Activated CD4-positive, alpha-beta memory T cell treated with anti-CD3 and anti-CD28 coated beads, Interleukin-2, amount 10 ng/mL, durations not matched to agents 7 days and 5 days (primary cell): ENCODE measurements at places on chromosomes 11 and 22.

- no peak for DNase-seq
Measured at GRCh38 chr11:21892736-21893564, 299.9 kb upstream of the ANO5 start.

- DNase-seq: no peak
Measured at GRCh38 chr11:126113515-126113957, 50.9 kb upstream of the CDON start.

DNA sequence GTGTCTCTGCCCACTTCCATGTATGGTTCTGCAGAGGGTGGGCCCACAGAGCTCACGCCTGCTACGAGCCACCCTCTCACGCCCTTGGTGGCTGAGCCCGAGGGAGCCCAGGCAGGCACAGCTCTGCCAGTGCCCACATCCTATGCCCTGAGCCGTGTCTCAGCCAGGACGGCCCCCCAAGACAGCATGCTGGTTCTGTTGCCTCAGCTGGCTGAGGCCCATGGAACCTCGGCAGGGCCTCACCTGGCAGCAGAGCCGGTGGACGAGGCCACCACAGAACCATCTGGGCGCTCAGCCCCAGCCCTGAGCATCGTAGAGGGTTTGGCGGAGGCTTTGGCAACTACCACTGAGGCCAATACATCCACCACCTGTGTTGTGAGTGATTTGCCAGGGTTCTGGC, 64.0 kb downstream of the OTOG start:
- no peak for DNase-seq

DNA sequence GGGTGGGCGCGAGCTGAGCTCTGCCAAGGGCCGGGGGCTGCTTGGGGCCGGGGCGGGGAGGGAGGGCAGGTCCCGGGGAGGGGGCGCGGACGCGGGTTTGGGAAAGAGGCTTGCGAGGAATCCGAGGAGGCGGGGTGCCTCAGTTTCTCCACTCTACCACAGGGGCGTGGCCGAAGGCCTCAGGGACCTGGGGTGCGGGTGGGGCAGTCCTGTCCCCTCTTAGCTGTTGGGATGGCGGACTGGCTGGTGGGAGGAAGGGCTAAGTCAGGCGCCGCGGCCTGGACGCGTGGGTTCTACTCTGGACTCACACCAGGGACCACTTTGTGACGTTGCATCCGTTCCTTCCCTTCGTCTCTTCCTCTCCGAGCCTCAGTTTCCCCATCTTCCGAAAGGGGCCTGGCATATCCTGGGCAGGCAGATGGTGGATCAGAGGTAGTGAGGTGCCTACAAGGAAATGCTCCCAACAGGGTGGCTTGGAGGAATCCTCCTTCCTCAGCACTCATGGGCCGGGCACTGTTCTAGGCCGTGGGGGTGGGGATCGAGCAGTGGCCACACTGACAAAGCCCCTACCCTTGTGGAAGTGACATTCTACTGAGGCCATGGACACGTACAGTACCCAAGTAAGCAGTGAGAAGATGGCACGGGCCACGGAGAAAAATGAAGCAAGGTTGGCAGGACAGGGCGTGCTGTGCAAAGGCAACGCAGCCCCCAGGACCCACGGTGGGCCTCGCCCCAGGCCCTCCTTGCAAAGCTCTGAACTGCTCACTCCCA, 13.2 kb downstream of the IGLL1 start:
- DNase-seq: no peak

GRCh38 chr22:24485170-24485569, 10.0 kb upstream of the UPB1 start:
- DNase-seq: no peak

DNA sequence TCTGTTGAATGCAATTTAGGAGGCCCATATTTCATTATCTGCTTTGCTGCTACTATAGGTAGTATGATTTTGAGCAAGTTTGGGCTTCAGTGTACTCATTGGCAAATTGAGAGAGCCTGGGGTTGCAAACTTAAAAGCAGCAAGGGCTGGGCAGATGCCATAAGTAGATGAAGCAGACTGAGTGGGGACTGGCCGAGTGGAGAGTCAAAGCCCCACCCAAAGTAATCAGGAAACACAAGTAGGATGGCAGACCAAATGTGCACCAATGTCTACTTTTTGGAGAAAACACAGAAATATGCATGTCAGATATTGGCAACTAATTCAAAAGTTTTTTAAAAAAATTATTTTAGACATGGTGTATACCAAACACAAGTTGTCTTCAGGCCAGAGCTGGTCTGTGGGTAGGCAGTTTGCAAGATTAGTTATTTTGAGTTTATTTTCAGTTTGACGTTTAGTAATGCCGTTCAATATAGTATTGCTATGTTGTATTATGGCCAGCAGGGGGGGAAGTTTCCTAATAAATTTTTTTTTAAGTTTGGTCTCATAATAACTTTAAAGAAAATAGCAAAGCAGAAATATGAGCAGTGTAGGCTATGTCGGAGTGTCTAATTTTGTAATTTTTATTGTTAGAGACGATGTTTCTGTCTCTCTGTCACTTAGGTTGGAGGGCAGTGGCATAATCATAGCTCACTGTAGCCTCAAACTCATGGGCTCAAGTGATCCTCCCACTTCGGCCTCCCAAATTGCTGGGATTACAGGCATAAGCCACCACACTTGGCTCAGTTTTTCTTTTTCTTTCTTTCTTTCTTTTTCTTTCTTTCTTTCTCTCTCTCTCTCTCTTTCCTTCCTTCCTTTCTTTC, 105.1 kb downstream of the HIPK3 start:
- no peak for DNase-seq

DNA sequence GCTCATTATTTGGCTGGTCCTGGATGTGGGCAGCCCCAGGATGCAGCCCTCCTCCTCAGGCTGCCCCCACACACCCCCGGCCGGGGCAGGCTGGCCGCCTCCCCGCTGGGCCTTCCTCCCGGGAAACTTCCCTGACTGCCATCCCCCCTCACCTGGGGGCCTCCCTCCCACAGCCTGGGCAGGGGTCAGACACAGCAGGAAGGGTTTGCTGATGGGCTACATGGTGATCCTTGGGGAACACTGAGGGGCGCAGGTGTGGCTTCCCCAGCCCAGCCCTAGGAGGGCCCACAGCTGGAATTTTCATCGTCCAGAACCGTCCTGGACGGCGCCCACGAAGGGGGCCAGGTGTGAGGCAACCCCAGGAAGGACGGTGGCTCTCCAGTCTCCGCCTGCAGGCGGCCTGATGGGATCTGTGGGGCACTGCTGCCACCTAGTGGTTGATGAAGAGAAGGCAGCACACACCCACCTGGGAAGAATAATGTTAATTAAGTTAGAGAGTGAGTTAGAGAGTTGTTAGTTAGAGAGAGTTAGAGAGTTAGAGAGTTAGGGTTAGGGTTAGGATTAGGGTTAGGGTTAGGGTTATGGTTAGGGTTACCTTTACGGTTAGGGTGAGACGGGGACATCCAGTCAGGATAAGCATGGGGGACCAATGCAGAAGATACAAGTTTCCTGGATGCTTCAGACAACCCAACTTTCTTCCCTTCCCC, 75.9 kb upstream of the PRR5 start:
- DNase-seq: peak; percentile 83

DNA sequence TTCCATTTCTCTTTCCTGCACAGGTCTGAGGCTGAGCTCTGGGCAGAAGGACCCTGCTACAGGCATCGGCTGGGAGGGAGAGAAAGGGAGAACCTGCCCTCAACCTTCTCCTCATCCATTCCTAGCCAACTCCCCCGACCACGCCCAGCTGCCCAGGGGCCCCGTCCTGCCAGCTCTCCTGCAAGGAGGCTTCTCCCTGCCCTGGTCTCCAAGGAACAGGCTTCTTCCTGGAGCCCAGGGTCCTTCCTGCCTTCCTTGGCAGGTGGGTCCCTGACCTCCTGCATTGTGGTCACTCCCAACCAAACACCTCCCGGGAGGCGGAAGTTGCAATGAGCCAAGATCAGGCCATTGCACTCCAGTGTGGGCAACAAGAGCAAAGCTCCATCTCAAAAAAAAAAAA, 12.5 kb upstream of the HMOX1 start:
- no peak for DNase-seq

DNA sequence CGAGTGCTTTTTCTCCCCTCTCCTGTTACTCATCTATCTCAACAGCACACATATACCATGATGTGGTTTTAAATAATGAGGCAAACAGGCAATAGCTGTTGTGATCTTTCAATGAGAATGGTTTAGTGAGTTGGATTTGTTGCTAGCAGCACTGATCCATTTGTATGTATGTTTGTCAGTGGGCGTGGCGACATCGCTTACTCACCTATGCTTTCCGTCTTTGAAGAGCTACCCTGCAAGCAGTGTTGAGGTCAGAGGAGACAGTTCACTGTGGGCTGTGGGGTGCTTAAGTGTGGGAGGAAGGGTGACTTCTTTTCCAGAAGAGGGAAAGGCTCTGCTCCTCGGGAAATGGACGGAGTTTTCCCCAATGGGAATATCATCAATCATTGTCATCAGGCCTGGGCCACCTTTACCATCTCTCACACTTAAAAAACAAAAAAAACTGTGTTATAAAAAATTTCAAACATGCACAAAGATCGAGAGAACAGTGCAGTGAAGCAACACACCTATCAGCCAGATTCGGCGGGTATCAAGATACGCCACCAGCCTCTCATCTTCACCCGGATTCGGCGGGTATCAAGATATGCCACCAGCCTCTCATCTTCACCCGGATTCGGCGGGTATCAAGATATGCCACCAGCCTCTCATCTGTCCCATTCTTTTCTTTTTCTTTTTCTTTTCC, 83.8 kb downstream of the TBC1D22A start:
- no peak for DNase-seq

DNA sequence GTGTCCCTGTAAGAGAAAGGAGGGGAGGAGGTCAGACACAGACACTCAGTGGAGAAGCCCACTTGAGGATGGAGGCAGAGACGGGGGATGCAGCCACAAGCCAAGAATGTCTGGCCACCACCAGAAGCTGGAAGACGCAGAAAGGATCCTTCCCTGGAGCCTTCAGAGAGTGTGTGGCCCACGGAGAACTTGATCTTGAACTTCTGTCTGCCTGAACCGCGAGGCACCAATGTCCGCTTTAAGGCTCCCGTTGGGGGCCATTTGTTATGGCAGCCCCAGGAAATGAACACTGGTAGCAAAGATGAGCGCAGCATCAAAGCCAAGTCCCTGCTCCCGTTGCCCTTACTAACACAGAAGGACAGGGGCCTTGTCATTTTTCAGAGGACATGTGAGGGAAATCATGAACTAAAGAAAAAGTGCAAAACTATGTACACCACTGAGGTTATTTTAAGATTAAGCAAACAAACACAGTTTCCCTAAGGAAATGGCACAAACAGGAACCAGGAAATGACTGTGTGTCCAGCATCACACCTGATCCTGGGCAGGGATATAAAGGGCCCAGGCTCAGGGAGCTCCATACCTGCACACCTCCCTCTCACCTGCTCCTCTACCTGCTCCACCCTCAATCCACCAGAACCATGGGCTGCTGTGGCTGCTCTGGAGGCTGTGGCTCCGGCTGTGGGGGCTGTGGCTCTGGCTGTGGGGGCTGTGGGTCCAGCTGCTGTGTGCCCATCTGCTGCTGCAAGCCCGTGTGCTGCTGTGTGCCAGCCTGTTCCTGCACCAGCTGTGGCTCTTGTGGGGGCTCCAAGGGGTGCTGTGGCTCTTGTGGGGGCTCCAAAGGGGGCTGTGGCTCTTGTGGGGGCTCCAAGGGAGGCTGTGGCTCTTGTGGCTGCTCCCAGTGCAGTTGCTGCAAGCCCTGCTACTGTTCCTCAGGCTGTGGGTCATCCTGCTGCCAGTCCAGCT, at the start of gene KRTAP5-6:
Gene KRTAP5-6, plus strand, starts transcription at position 588 of the 963 bp plus-strand sequence. Its CDS starts 51 bp downstream, at position 639.
- DNase-seq: no peak

DNA sequence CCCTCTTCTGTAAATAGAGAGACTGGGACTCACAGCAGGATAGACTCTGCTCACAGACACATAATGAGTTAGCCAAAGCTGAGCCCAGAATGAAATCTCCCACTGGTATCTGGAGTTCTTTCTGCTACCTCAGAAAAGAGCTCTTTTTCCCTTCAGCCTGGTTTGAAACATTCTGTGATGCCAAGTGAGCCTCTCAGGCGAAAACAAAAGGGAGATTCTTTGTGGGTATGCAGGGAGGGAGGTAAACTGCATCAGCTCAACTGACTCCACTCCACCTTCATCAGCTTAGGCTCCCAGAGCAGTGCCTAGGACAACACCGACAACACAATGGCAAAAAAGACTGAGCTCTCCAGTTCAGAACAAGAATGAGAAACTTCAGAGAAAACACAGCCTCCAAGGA, 55.1 kb upstream of the SCUBE2 start:
- no peak for DNase-seq

- no peak for DNase-seq
Measured at GRCh38 chr22:46292732-46293131, 3.9 kb upstream of the GTSE1 start.

DNA sequence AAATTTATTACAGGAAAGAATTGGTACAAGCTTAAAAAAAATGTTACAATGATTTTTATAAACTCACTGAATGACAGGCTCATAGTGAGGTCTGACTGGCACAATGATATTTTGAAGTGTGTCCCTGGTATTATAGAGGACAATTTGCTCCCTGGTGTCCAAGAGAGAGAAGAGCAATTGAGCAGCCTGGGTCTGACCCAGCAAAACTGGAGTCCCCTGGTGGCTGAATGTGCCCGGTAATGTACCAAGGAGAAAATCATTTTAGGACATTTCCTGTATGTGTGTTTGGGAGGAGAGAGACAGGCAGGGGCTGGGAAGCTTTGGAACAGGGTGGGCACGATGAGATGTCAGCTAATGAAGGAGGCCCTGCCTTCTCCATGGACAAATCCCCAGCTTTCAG, 125.3 kb downstream of the APOL5 start:
- no peak for DNase-seq

DNA sequence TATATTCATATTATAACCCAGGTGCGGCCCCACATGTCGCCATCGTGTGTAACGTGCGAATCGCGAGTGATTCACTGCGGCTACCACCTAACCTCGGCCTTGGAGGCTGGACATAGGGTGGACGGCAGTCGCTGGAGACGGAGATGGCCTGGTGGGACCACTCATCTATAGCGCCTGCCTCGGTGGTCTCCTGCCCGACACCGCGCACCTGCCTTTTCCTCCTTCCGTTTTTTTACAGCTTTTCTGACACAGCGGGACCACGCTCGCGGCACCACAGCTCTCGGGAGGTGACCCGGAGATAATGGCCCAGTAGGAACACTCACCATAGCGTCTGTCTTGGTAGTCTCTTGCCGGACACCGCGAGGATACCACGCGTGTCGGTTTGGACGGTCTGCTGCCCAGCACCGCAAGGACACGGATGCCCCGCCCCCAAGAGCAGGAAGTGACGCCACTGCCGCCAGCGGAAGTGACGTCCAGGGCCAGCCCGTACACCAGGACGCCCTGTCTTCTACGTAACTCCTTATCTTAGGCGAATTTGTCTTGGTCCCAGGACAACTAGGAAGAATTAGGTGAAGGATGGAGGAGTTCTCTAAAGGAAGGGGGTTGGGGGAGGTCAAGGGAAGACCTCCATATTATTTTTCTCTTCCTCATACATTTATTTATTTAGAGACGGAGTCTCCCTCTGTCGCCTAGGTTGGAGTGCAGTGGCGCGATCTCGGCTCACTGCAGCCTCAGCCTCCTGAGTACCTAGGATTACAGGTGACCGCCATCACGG, 6.4 kb downstream of the SNU13 start:
- DNase-seq: peak; percentile 88

DNA sequence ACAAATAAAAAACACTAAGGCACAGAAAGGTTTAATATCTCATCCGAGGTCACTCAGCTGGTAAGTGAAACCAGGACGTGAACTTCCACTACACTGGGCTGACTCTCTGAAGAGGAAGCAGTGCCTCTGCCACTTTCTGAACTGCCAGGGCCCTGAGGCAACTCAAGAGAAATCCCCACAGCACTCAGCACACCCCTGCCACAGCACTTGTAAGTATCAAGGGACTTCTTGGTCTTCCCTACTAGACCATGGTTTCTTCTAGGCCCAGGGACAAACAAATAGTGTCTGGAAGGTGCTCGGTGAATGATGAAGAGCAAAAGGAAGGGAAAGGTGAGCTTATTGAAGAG, 49.7 kb downstream of the RPL27A start:
- no peak for DNase-seq
